CD8-positive, alpha-beta T cell (primary cell): ENCODE measurements at places on chromosomes 2 and 18. TPM values are rescaled to one million over a fixed set of nuclear protein-coding genes. Genes with fewer than 3 reads are reported as not detected.

DNA sequence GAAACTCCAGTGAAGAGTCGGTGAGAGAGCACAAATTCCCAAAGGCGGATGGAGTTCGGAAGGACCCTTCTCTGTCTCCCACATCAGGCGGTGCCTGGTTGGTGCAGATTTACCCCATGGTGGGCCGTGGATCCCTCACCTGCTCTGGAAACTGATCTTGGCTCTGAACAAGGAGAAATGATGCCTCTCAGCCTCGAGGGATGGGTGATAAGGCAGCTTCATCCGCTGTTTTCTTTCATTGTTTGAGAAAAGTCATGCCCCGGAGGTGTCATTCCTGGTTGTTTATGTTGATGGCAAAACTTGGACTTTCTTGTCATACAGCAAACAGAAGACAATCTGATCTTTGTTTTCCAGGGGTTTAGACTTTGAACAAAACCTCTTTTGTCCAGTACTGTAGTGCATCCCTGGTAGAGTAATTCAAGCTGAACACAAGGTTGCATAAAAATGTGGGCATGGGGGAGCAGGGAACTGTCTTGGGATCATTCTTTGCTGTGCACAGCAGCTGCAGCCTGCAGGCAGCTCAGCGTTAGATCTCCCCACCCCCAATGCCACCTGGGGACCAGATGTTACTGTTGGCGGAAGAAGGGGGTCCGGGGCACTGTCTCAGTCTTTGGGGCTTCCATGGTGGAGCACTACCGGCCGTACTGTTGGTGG lies 81.3 kb downstream of the NFATC1 start:
- DNase-seq = no peak

DNA sequence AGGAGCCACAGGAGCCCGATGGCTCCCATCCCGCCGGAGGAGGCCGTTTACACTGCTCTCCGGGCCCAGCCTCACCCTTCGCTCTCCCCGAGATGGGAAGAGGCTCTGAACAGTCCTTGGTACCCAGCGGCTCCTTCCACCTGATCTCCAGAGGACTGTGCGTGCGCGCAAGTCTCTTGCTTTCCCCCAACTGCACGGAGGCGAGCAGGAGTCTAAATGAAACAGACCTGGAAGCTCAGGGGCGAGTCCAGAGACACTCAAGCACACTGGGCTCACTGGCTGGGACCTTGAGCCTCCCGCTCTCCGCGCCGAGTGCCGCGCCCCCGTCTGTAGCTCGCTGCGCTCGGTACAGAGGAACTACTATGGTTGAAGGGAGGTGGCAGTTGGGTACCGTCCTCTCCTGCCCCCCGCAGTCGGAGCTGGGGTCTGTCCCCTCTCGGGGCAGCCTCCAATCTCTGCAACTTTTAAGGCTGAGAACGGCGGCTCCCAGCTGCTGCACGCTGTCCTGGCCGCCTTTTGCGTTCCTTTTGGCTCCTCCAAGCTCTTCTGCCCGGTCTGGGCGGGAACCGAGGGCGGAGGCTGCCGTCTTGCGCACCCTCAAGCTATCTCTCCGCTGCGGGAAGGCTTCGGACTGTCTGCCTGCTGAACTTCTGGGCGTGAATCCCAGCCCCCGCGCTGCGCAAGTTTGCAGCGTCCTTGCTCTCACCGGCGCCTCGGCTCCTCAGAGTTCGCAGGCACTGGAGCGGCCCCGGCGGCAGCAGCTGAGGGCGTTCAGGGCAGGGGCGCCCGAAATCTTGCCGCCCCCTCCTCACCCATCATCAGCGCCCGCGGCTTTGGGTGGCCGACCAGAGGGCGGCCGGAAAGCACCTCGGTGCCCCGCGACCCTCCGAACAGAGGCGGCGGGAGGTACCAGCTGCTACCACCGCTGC lies 491 bp downstream of the ALK start:
- no peak for DNase-seq

GRCh38 chr2:169315357-169315756 lies 47.0 kb downstream of the LRP2 start:
- DNase-seq = no peak

DNA sequence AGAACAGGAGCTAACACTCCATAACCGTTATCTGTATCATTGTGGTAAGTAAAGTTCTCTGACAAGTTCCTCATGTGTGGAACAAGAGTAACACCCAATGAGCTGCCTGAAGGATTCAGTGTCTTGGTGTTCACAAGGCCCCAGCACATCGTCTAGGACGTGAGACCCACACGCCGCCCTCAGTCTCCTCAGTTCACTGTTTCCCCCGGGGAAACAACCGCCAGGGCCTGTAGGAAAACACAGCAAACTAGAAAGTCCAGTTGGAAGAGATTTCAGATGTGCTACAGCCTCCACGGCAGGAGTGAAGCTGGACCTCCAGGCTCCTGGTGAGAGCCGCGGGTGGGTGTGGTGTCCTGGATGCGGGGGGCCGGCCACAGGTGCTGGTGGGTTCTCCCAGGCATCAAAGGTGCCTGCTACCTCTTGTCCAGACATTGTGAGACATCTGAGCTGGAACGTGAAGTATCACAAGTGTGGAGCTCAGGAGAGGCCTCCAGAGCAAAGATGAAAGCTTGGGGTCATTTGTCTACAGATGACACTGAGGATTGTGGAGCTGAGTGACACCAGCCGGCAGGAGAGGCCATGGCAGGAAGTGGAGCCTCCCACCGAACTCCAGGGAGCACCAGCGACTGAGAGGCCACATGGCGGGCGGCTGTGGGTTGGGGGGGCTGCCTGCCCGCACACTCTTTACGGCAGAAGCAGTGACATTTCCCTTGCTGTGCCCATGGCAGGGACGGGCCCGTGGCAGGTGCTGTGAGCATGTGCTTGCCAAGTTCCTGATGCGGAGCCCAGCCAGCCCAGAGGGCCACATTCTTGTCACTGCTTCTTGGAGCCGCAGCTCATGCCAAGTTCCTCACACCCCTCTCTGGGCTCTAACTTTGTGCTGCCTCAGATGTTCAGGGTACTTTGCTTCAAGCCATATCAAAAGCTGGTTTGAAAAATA lies 131.2 kb downstream of the TMEM18 start:
- no peak for DNase-seq

GRCh38 chr18:4748975-4749374 lies 293.9 kb upstream of the DLGAP1 start:
- DNase-seq = no peak

DNA sequence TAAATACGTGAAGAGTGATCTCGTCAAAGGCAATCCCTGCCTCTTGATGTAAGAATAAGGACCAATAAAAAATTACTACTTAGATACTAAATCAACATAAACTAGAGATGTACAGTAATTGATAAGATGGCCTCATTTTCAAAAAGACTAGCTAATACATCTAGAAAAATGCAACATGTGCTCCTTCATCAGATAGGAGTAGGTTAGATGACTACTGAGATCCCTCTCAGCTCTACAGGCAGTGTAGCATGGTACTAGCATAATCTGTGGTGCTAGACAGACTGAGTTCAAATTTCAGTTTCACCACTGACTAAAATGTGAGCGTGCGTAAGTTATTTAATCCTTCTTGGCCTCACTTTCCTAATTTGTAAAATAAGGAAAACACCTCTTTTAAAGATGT lies 82.6 kb upstream of the FRZB start:
- no peak for DNase-seq

GRCh38 chr2:224208443-224208842 lies 169.4 kb upstream of the SERPINE2 start:
- no peak for DNase-seq

DNA sequence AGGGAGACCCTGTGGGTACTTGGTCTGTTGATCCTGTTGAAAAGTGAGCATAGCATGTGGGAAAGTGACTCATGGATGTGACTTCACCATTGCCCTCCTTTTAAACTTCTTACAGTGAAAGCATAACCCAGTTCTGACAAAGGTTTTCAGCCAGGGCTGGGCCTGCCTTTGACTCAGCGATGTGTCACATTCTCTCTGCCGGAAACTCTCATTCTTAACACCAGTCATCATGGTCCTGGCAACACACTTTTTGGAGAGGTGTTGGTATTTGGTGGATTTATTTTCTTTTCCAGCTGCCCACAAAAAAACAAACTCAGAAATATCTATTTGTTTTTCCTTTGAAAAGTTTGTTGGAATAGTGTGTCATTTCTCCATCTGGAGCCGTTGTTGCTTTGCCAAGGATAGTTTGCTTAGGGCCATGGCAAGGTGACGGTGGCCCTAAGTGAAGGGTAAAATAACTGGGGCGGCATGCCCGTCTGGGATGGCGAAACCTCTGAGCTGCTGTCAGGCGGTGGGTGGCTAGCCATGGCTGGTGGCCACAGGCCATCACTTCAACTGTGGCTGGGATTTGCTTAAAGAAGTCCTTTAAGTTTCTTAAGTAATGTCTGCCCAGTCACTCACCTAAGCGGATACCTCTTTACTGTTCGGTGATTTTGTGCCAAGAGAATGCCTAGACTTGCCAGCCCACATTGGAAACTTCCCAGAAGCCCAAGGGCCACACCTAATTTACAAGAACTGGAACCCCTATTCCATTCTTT lies 123.3 kb downstream of the LTBP1 start:
- DNase-seq = no peak

DNA sequence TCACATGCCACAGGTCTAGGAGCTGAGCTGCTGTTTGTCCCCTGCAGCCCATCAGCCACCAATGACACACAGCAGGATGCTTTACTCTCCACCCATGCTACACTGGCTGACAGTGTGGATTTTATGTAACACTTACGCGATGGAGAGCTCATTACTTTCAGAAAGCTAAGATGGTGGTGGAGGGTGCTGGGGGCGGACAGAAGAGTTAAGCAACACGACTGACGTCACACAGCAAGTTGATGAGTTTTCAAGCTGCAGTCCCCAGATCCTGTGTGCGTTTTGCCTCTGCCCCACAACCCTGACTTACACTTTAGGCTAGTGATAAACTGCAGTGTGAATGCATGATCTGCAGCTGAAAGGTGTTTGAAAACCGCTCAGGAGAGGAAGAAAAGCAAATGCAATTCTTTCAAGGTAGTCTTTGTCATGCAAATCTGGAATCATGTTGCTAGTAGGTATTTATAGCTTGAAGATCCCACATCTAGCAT lies 42.4 kb downstream of the MRPS5 start:
- DNase-seq = no peak

DNA sequence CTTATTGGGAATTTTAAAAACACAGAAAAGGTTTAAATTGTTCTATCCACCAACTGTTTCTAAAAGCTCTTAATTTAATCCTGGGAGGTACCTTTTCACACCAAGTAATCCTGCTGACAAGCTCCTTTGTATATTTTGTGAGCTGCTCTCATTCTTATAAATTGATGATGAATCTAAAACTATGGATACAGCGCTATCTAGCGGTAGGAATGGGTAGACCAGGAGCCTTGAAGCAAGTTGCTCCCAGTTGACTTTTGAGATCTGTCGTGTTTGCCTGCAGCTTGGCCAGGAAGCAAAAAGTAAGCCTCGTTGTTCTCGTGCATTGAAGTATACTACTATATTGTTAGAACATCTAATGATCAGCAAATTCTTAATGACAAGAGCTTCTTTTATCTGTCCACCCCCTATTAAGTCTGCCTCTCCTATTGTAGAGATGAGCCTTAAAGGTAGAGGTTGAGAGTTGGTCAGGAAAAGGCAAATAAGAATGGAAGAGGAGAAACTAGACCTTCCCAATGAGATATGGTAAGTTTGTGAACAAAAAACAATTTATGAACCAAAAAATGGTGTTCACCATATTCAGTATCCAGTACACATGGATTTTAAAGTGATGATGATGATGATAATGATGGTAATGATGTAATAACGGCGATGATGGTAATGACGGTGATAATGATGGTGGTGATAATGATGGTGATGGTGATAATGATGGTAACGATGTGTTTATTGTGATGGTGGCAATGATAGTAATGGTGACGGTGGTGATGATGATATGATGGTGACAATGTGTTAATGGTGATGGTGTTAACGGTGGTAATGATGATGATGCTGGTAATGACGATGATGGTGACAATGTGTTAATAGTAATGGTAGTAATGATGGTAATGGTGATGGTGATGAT lies 212.1 kb upstream of the NCKAP5 start:
- DNase-seq = no peak

DNA sequence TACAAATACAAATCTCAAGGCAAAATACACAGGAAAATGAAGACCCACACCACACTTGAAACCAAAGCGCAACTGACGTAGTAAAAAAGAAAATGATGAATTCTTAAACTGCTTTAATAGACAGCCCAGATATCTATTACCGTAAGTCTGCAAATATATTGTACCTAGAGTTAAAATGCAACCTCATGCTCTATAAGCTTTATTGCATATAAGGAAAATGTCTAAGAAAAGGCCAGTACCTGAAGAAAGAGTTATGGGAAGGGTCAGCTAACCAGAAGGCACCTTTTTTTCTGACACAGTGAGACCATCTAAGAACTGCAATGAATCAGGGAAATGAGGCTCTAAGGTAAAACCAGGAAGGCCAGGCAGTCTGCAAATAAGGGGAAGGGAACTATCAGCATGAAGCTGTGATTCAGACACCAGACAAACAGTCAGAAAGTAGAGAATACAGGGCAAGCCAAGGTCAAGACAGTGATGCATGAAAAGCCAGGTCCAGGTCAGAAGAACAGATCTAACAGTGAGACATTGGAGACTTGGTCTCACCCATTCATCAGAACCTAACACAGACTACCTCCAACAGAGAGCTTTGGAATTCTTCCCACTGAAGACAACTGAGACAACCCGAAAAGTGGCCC lies 46.9 kb downstream of the PDE11A start:
- DNase-seq = no peak

- DNase-seq = peak; percentile 64
Observed at GRCh38 chr18:23069481-23069880, 65.8 kb upstream of the CABLES1 start.

GRCh38 chr2:196291426-196291825 lies 120.0 kb upstream of the STK17B start:
- no peak for DNase-seq

GRCh38 chr2:83323038-83323437 lies 1136.0 kb downstream of the SUCLG1 start:
- DNase-seq = no peak

ANXA4 gene
- 2.9 TPM for total RNA-seq

RAPGEF4 gene
- 1.4 TPM for total RNA-seq

FRZB gene
- not detected for total RNA-seq

TGFBRAP1 gene
- total RNA-seq = 16.1 TPM

NEU2 gene
- not detected for total RNA-seq

CD8B gene
- total RNA-seq = 281 TPM

MOCOS gene
- total RNA-seq = not detected

SPATA3 gene
- not detected for total RNA-seq

CFC1 gene
- not detected for total RNA-seq

IL1RL2 gene
- total RNA-seq = not detected
